Transverse colon (tissue), 4 donors: ENCODE measurements at places on chromosomes 13 and 19.
A peak's percentile ranks its signal among the peaks of the same experiment; 100 is the strongest.

GRCh38 chr13:29104461-29104860 lies 284.3 kb downstream of the MTUS2 start:
- no peak for DNase-seq

GRCh38 chr19:39171479-39172465 lies 25.0 kb upstream of the NCCRP1 start:
- no peak for DNase-seq

DNA sequence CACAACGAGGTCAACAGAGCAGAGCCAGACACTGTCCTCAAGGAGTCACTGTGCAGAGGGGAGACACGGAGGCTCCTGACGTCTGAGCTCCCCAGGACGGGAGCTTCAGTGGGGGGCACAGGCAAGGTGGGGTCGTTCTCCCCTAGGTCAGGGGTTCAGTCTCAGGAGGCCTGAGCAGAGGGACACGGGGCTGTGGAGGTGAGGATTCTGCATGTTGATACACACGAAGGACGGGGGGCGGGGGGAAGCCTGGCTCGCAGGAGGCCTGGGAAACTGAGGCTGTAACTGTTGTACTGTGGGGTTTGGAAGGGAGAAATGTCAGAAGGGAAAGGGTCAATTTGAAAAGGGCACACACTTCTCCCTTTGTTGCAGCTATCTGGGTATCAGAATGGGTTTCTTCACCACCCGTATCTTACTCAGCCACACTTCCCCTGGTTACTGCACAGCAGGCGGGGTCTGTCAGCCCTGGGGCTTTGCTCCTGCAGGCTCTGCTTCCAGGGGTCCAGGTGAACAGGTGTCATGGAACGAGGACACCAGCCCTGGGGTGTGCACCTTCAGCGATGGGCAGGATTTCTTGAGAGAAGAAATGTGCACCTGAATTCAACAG lies 748 bp upstream of the SIGLEC8 start:
- DNase-seq = no peak

DNA sequence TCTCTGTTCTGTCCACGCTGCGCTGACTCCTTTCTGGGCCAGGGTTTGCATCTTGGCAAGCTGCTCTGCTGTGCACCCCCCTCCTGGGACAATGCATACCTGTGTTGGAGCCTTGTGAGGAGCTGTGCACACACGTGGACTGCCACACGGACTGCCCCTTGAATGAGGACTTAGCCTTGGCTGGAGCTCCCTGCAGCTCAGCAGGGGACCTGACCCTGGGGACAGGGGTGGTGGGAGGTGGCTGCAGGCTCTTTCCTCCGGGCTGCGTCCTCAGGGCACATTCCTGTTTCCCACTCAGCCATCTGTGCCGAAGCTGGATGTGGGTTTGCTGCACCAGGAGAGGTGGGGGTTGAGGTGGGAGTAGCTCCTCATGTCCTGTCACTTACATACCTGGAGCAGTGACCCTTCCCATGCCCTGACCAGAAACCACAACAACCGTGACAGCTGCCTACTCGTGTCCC lies 8.2 kb downstream of the RAB11B start:
- DNase-seq = no peak

DNA sequence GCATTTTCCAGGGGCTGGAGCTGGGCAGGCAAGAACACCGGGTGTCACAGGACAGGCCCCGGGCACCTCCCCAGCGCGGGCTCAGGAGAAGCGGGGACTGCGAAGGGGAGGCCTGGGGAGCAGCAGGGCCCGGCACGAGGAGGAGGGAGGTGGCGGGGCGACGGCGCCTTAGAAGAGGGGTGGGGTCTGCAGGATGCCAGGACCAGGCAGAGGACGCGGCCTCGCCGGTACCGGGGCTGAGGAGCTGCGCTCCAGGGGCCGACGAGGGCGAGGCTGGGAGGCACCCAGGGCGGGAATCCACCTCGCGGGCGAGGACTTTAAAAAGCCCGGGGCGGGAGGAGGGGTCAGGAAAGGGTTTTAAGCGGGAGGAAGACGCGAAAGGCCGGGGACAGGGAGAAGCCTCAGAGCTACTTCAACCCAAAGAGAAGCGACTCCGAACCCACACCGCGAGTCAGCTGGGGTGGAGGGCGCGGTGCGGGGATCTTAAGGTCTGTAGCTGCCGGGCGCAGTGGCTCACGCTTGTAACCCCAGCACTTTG lies 665 bp downstream of the ZNF347 start:
- DNase-seq = peak; percentile 39

- no peak for DNase-seq
Measured at GRCh38 chr19:1167687-1168571, 6.1 kb downstream of the SBNO2 start.

GRCh38 chr13:29577136-29578051 lies 18.1 kb downstream of the SLC7A1 start:
- DNase-seq = no peak

DNA sequence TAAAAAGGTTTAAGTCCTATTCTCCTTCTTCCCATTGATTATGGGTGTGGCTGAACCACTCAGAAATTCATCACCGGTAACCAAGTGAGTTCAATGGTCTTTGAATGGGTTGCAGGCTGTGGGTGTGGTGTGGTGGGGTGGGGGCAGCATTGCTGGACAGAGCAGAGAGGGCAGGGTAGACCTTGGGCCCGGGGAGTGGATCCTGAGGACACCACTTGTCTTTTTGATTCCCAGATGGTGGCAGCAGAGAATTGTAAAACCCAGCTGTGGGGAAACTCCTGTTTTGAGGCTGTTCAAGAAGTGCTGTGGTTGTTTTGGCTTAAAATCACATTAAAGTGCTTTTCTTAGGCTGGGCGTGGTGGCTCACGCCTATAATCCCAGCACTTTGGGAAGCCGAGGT lies 45.8 kb upstream of the RGCC start:
- no peak for DNase-seq
